ENCODE measurements at places on chromosomes 2 and 18.

DNA sequence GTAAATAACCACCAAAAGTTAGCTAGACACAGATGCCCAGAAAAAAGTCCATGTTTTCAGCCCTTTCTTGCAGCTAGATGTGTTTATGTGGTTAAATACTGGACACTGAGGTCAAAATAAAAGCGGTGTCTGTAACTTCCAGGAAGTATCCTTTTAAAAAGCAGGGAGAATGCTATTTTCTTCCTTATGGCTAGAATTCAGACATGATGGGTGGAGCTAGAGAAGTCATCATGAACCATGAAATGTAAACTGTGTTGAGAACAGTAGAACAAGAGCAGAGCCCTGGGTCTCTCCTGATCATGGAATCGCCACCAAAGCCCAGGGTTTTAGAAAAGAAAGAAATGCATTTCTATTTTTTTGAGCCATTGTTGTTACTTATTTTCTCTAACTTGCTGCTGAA lies 41.3 kb upstream of the GALNT3 start:
- DNase-seq = no peak

- DNase-seq = no peak
Measured at GRCh38 chr2:20451341-20451740, 4.5 kb downstream of the RHOB start.

DNA sequence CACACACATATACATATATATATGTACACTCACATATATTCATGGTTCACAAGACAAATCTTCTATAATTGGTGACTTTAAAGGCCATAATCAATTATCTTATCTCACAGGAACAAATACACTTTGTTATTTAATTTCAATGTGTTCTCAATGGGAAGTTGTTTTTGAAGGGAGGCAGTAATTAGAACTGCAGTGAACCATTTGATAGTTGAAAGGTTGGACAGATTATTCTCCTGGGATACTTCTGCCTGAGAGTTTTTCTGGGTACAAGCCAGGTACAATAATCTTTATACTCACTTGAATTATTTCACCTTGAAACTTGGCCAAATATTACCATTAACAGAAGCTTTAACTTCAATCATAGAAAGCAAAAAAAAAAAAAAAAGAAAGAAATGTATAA lies 546.6 kb upstream of the LRRTM4 start:
- no peak for DNase-seq

DNA sequence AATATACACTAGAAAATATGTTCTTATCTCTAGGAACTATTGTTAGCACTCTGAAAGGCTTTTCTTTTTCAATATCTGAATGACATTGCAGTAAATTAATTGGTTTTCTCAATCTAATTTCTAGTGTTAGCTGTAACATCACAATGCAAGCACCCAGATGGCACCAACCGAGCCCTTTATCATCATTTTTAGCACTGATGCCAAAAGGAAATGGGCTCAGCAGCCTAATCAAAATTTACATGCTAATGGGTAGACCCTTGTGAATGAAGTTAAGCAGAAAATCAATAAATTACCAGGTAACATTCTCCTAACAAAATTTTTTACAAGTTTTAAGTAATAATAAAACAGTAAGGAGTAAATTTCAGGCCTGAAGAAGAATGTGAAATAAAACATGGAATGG lies 53.5 kb upstream of the PGAP1 start:
- no peak for DNase-seq

GRCh38 chr2:185859506-185859905 lies 120.9 kb downstream of the FSIP2 start:
- DNase-seq = no peak

DNA sequence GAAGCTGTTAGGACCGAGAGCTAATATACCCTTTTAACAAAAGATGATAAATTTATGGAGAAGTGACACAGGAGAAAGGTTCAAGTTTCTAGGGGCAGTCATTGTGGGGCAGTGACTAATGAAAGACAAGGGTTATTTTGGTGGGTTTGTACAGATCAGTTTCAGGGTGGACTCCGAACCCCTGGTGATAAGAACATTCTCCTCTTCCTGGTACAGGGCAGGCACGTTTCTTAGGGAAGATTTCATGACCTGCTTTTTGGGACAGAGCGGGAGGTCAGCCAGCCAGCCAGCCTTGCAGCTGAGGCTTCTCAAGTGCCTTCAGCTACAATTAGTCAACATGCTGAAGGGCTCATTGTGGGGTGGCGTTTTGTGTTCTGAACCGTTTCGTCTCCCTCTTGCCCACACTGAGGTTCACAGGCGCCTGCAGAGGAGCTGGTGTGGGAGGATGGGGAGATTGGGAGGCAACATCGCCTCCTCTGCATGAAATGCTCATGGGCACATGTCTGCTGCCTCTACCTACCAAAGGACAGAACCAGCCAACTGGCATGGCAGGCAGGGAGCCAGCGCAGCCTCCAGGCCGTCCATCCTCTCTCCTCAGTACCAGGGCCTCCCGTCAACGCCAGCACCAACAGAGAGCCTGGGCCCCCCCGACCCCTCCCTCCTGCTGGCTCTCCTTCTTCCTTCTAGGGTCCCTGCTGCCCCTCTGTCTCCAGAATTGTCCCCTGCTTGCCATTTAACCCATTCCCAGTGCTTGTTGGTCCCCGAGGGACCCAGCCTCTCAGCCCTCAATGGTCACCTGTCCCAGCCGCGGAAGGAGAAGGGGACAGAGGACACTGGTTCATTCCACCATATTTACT lies 9.6 kb downstream of the CHMP1B start:
- no peak for DNase-seq

- DNase-seq = no peak
Measured at GRCh38 chr2:17334300-17334699, 183.9 kb downstream of the RAD51AP2 start.

DNA sequence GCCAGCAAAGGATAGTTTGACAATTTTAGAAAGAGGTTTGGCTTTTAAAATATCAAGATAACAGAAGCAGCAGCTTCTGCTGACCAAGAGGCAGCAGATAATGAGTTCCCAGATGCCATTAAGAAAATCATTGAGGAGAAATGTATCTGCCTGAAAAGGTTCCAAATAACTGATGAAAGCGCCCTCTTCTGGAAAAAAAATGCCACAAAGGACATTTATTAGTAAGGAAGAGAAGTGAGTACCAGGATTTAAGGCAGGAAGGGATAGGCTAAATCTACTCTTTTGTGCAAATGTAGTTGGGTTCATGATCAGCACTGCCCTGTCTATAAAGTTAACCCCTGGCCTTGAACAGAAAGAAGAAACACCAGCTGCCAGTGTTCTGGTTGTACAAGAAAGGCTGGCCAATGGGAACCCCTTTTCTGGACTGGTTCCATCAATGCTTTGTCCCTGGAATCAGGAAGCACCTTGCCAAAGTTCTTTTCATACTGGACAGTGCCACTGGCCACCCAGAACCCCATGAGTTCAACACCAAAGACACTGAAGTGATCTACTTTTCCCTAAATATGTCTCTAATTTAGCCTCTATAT lies 40.6 kb downstream of the DHX57 start:
- no peak for DNase-seq

GRCh38 chr2:237943395-237944094 lies 23.3 kb upstream of the UBE2F start:
- DNase-seq = no peak

DNA sequence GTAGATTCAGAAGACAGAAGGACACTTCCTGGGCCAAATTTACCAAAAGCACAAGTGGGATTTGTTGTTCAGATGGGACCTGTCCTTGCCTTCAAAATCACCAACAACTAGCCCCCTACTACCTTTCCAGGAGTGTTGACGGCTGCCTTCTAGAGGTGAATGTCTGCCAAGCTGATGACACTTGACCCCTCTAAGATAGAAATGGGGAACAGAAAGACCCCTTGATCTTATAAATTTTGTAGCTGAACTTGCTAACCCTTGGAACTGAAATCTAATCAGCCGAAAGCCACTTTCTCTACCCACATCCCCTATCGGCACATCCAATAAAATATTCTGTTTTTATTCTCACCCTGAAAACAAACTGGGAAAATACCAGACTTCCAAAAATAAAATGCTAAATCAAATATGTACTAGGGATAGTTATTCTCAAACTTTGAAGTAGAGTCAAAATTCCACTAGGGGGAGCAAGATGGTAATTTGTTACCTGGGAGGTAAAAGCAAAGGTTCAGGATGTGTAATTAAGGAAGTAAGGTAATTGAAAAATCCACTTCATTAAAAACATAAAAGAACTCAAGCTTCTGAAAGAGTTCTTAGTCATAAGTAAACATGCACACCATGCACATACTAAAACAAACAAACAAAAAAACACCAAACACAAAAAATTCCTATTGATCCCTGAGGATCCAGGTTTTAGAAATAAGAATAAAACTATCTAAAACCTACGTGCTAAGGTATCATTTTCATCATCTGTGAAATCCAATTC lies 119.2 kb downstream of the ANKRD44 start:
- no peak for DNase-seq

- no peak for DNase-seq
Measured at GRCh38 chr2:75799859-75800258, 89.1 kb upstream of the GCFC2 start.

DNA sequence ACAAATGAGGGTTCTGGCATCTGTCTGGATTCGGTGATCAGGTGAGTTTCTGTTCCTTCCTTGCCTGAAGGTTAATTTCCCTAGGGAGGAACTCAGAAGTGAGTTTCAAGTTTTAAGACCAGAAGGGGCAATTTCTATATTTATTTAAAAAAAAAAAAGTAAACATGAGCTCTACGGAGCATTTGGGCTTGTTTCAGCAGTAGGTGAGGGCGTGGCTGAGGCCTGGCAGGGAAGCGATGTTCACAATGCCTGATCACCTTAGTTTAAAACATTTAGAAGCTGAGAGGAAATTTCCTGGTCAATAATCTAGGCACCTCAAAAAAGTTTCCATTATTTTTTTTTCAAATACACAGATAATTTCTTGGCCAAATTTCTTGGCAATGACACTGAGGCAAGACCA lies 629.1 kb downstream of the DPP10 start:
- DNase-seq = no peak

DNA sequence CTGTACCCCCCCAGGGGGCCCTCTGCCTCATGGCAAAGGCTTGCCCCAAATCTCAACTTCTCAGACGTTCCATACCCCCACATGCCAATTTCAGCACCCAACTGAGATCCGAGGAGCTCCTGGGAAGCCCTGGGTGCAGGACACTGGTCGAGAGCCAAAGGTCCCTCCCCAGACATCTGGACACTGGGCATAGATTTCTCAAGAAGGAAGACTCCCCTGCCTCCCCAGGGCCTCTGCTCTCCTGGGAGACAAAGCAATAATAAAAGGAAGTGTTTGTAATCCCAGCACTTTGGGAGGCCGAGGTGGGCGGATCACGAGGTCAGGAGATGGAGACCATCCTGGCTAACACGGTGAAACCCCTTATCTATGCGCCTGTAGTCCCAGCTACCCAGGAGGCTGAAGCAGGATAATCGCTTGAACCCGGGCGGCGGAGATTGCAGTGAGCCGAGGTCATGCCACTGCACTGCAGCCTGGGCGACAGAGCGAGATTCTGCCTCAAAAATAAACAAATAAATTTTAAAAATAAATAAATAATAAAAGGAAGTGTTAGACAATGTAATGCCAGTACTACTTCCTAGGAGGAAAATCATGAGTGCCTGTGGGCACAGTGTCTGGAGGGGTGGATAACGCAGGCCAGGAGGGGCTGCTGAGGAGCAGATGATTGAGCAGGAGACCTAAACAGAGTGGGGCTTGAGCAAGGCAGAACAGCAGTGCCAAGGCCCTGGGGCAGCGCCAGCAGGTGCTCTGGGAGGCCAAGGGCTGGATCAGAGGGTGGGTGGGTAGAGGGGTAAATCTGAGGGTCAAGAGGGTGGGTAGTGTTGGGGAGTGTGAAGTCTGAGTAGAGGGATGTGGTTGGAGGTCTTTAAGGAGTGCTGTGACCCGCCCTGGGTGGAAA lies 4.0 kb downstream of the ALPP start:
- DNase-seq = no peak

DNA sequence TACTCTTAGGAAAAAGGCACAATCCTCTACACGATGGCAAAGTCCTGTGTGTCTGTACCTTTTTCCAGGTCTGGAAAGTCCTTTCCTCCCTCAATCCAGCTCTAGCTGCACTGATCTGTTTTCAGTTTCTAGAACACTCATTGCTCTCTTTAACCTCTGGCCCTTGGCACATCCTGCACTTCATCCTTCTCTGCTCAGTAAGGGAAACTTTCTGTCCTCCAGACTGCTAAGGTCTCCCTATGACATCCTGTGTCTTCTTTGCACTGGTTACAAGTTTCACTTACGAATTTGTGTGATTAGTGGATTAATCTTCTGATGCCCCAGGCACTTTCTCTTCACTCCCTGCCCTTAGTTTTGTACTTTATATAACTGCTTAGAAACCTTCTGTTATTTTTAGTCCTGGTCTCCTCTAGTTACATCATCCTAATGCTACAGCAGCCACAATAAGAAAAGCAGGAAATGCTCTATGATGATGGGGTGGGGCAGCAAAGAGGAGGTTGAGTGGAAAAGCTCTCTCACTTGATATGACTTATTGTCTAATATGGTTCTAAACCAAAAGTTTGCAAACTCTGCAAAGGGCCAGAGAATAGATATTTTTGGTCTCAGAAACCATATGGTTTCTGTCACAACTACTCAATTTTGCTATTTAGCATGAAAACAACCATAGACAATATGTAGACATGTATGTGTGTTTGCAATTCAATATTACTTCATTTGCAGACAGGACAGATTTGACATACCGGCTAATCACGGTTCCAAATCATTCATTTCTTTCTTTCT lies 568.2 kb downstream of the THSD7B start:
- DNase-seq = no peak

- DNase-seq = no peak
Measured at GRCh38 chr2:229691631-229692030, 22.7 kb downstream of the DNER start.

GRCh38 chr2:96964221-96964905 lies 22.0 kb downstream of the FAM178B start:
- DNase-seq = no peak

DNA sequence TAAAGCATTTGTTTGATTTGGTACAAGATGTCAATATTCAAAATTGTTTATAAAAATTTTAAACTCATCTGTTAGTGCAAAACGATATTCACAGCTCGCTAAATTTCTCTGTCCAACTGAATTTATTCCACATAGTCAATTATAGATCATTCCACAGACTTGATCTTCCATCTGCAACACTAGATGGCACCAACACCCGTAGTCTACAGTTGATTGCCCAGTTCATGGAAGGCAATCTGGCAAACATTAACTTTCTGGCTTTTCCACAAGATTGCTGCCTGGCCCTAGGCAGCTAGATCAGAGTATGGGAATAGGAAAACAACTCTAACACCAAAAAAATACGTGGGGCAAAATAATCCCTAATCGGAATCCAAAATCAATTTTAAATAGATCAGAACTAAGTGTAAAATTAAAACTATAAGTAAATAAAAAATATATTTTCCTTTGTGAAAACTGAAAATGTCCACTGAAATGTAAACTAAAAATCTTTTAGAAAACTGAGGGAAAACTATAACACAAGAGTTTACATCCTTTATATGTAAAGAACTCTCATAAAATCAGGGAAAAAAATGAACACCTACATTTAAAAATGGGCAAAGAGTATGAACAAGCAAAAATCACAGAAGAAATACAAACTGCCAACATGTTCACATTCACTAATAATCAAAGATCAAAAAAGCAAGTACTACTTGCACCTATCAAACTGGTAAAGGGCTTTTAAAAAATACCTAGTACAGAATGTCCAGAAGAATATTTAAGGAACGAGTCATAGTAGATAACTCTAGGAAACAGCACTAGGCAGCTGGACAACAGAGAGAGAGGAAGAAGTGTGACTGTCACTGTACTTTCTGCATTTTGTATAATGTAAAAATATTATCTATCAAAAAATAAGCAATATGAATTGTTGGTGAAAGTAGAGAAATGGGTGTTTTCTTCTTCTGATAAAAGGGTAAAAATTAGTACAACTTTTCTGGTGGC lies 35.0 kb downstream of the RTN4 start:
- DNase-seq = peak; percentile 61
